ENCODE measurements at places on chromosomes 12 and 14.
A peak's percentile ranks its signal among the peaks of the same experiment; 100 is the strongest.

- DNase-seq = no peak
These were observed 28.9 kb upstream of the TSPAN8 start for GRCh38 chr12:71186571-71187288.

- no peak for DNase-seq
These were observed 26.5 kb downstream of the AP5M1 start for GRCh38 chr14:57295239-57295638.

- no peak for DNase-seq
These were observed 1168.3 kb downstream of the BCL11B start for GRCh38 chr14:98103705-98104104.

- DNase-seq = no peak
These were observed 13.5 kb upstream of the GTF2A1 start for GRCh38 chr14:81234278-81234677.

- DNase-seq = peak; percentile 53
These were observed 58.0 kb upstream of the LRFN5 start for GRCh38 chr14:41548666-41549065.

DNA sequence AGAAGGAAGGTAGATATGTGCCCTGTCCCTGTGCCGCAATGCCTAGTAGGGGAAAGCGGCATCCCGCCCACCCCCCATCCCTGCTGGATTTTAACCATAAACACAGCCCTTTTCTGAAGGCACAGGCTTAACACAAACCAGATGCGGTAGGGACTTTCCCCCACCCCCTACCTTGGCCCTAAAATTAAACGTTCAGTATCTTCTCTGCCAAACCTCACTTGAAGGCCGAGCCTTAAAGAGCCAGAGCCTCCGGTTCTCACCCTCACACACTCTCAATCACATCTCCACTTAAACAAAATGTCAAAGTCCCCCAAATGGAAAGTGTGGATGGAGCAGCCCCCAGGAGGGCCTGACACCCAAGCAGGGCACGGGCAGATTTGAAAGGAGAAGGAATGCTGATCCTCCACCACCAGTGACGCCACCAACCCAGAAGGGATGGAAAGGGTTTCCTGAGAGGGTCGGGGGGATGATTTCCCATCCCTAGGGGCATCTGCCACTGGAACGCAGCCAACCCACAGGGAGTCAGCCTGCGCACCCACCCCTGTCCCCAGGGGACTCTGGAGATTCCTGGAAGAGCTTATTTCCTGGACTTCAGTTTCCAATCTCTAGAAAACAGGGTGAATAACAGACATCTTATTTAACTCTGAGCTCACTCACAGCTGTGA lies 26.4 kb downstream of the ACTN1 start:
- DNase-seq = no peak

DNA sequence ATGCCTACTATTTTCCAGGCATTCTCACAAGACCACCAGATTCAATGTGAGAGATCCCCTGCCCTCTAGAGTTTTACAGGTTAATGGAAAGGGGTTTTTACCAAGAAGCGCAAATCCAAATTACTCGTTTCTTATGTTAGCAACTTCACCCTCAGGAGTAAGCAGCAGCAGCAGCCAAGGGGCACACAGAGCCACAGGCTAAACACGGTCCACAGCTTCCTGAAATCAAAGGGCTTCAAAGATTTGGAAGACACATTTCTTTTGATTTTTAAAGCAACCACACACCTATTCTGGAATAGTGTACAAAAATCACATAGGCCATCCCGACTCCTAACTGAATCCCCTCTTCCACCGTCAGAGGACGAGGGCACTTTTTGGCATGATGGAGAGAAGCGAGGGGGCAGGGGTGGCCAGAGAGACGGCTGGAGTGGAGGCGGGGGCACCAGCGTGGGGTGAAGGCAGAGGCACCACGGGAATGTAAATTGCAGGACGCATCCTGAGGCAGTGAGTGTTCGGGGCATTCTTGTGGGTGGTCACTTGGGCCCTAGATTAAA lies 107.0 kb downstream of the ARF6 start:
- DNase-seq = no peak

GRCh38 chr12:5665615-5666014 lies 233.7 kb downstream of the NTF3 start:
- no peak for DNase-seq

GRCh38 chr12:80176706-80177105 lies 77.4 kb downstream of the OTOGL start:
- no peak for DNase-seq

DNA sequence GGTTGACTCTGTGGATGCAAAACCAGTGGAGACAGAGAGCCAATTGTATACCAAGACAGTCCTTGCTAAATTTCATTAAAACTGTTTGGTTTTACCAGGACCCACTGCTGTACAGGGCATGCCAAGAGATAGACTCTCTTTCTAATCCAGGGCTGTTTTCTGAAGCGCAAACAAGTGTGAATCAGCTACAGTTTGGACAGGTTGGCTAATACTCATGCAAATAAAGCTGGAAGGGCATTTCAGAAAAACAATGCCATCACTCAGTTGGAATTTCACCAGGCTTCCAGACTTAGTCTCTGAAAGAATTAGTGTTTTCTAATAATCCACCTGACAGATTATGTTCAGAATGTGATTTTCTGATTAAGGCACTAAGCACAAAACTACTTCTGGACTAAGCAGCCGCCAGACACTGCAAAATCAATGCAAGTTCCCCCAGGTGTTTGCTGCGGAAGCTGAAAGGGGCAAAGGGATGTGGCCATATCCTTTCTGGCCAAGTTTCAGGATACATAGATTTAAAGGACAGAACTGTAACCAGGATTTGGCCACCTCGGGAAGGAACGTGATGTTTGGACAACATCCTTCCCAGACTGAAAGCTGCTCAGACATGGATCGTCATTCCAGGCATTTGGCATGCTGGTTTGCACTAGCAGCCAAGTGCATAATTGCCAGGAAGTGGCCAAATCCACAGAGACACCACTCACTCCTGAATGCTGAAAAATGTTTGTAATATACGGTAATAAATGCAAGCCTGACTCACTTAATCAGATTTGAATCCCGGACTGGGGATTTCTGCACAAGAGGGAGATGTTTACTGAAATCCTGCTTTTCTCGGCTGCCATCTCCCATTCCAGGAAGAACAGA lies 32.0 kb upstream of the CDKN3 start:
- DNase-seq = peak; percentile 76

GRCh38 chr12:108302403-108303311 lies 36.5 kb downstream of the CMKLR1 start:
- DNase-seq = no peak

- DNase-seq = peak; percentile 3
These were observed 41.4 kb downstream of the COX16 start for GRCh38 chr14:70317969-70318634.

- DNase-seq = no peak
These were observed 239.3 kb downstream of the MED13L start for GRCh38 chr12:116037941-116038837.

GRCh38 chr14:26394150-26394810 lies 203.6 kb downstream of the NOVA1 start:
- DNase-seq = peak; percentile 71

- no peak for DNase-seq
These were observed 62.8 kb downstream of the ZC3H14 start for GRCh38 chr14:88625671-88626070.

GRCh38 chr12:131499160-131499863 lies 211.6 kb upstream of the SFSWAP start:
- DNase-seq = no peak

DNA sequence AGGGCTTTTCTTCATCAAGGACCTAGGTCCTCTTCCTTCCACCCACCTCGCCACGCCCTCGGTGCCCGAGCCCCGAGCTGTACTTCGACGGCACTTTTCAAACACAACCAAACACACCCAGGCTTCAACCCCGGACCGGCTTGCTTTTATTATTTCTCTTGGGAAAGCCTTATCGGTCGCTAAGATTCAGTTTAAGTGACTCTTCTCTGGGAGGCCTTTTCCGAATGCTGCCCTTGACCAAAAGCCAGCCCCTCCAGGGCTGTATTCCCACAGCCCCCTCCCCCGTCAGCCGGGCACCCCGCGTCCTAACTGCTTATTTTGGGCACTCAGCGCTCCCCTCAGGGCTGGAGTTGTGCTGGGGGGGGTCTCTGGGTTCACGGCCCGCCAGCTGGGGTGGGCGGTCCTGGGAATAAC lies 644 bp upstream of the PPP4R4 start:
- DNase-seq = no peak

DNA sequence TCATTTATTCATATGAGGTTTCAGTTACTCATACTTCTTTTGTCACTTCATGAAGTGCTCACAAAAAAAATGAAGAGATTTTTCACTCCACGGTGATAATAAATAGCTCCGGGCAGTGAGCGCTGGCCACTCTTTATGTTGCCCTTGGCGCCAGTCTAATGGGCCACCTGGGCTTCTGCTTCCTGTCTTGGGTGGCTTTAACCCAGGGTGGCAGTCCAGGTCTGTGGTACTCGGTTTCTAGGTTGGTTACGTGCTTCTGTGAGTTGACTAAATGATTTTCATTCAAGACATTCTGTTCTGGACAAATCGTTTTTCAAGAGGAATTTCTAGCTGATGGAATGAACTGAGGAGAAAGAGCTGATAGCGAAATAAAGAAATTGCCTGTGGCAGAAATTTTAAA lies 34.6 kb upstream of the NID2 start:
- no peak for DNase-seq

DNA sequence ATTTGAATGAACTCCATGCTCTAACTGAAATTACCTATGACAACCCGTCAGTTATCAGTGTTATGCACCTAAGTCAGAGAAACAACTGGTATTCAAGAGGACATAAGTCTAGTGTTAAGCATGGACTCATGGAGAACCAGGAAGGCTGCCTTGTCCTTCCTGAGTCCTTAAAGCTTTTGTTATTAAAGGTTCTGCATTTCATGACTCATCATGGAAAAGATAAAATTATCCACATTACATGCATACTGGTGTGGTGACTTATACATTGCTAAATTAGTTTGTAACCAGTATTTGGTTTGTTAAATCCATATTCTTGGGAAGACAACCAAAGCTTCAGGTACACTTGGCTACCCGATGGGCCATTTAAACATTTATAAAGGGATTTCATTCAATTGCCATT lies 6.5 kb upstream of the OR4E1 start:
- no peak for DNase-seq

- no peak for DNase-seq
These were observed 638.5 kb downstream of the MED13L start for GRCh38 chr12:115638733-115639647.

DNA sequence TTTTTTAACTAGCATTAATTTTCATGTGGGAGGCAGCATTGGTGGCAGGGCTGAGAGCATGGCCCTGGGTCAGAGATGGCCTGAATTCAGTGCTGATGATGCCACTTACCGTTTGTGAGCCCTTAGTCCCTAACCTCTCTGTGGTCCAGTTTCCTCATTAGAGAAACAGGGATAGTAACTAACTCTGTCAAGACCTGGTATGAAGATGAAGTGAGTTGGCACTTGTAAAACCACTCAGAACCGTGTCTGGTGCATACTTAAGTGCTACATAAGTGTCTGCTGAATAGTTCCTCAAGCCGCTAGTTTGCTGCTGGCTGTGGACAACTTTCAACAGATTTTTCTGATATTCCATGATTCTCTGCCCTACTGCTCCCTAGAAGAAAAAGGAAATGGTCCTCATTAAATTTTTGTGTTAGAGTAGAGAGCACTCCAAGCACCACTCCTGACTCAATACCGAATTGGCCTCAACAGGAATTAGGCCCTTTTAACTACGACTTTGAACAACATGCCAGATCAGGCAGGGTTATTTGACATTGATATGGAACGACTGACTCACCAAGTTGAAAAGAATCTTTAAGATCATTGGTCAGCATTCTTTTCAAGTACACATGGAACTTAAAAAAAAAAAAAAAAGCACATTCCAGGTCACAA lies 250.2 kb downstream of the ANO2 start:
- DNase-seq = no peak

Measured in NCI-H446 treated with DMSO at 0.1 percent for 48 hours (cell line).